ENCODE measurements at places on chromosomes 5 and 9. TPM values are rescaled to one million over a fixed set of nuclear protein-coding genes. Genes with fewer than 3 reads are reported as not detected.
A peak's percentile ranks its signal among the peaks of the same experiment; 100 is the strongest.

GRCh38 chr9:36399980-36400331 lies at the start of gene RNF38:
Gene RNF38, minus strand, starts transcription at chr9:36400269. Its CDS starts 161 bp downstream, at chr9:36400108.
- H3K27ac ChIP-seq = peak within 1 kb of the TSS; percentile 94
- peak within 1 kb of the TSS; percentile 77 for H3K4me3 ChIP-seq
- H3K27me3 ChIP-seq = no peaks in the 10 kb centered on the region

Gene ZNF879
- total RNA-seq = 19.3 TPM

DNA sequence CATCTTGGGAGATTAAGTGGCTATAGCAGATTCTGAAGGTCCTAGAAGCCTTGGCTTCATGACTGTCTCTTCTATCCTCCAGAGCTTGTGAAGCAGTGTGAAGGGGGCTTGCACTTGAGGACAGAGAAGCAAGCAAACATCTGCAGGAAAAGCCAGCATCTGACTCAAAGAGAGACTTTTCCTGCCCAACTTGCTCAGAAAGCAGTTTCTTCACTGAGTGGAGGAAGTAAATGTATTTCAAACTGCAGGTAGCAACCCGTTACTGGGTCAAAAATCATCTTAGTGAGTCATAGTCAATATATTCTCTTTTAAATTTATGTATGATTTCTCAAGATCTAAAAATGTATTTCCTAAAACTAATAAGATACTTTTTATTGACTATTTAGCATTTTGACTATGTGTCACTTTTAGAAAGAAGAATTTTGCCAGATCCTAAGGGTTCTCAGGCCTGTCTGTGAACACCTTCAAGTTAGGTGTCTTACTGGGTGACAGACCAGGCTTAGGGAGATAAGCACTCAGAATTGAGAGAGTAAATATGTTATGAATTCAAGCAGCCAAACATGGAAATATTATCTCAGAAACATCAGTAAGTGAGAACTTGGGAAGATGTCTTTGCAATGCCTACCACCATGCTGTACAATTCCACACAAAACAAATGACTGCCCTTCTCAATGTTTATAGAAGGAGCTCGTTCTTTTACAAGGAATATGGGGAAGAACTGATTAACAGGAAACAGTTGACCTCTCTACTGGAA lies 72.6 kb upstream of the DMAC1 start:
- no peak overlapping the region for H3K27ac ChIP-seq
- H3K4me1 ChIP-seq = no peaks in the 10 kb centered on the region
- DNase-seq = no peak
- H3K36me3 ChIP-seq = no peaks in the 10 kb centered on the region

DNA sequence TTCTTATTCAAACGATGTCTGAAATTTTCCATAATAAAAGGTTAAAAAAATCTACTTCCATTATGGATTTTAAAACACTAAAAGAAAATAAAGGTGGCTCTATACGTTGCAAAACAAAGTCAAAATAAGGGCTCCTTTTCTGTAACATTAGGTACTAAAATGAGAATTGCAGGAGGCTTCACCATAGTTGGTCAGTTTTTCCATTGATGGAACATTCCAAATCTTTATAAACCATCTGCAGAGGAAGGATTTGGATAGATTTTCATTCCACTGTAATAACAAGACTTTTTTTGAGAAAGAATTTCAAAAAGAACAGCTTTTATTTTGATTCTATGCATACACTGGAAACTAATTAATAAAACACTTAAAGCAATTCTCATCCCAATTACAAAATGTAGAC lies 145.6 kb downstream of the LURAP1L start:
- no peaks in the 10 kb centered on the region for H3K36me3 ChIP-seq
- H3K4me3 ChIP-seq = no peak overlapping the region
- no peak for DNase-seq
- H3K27ac ChIP-seq = no peak overlapping the region
- no peaks in the 10 kb centered on the region for H3K27me3 ChIP-seq

GRCh38 chr5:65695896-65696295 lies 26.0 kb downstream of the SGTB start:
- no peaks in the 10 kb centered on the region for H3K27me3 ChIP-seq
- no peak for DNase-seq
- H3K36me3 ChIP-seq = peaks cover 61% of the 10 kb centered on the region

- H3K36me3 ChIP-seq = no peaks in the 10 kb centered on the region
- no peaks in the 10 kb centered on the region for H3K27me3 ChIP-seq
- H3K27ac ChIP-seq = no peak overlapping the region
- H3K4me3 ChIP-seq = no peak overlapping the region
Measured at GRCh38 chr9:136754626-136755301, 3.3 kb downstream of the LCN8 start.

DNA sequence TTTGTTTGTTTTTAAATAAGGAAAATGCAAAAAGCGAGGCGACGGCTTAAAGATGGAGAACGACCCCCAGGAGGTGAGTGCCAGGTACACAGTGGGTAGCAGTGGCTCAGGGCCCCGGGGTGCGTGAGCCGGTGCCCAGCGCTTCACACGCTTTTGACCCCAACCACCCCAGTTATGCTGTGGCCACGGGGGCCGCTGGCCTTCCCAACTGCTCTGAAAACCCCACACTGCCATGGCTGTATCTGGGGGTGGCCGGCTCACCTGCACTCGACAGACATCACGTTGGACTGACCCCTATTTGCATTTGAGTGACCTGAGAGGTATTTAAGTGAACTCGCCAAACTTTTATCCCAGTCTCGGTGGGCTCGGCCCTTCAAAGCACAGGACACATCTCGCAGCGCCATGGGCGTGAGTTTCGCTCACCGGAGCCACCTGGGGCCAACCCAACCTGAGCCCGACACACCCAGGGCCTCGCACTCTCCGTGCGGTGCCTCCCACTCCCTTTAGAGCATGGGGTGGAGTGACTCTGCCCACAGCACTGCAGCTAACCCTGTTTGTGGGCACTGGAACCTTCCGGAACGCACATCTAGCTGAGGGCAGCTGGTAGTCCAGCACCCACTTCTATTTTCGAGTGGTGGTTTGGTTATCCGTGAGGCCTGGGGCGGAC lies 13.7 kb upstream of the AJM1 start:
- H3K4me3 ChIP-seq = no peak overlapping the region
- H3K27ac ChIP-seq = no peak overlapping the region
- H3K4me1 ChIP-seq = no peaks in the 10 kb centered on the region
- H3K36me3 ChIP-seq = peaks cover 7% of the 10 kb centered on the region

DNA sequence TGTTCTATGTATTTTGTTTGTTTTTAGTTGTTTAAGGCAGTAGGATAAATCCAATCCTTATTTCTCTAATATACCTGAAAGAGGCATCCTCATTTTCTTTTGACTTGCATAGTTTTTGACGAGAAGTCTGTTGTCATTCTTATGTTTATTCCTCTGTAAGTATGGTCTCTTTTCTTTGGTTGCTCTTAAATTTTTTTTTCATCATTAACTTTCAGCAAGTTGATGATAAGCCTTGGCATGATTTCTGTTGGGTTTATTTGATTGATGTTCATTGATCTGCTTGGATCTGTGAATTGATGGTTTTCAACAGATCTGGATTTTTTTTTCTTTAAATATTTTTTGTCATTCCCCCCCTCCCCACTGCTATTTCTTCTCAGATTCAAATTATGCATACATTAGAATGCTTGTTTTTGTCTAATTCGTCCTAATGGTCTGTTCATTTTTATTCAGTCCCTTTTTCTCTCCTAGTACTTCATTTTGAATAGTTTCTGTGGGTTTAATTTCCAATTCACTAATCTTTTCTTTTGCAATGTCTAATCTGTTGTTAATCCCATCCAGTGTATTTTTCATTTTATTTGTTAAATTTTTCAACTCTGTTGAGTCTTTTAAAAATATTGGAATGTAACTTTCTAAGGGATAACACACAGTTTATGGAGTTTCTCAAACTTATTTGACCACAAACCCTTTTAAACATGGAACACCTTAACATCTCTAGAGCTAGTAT lies 495.9 kb downstream of the CSNK1G3 start:
- no peak overlapping the region for H3K27ac ChIP-seq
- no peaks in the 10 kb centered on the region for H3K36me3 ChIP-seq
- H3K27me3 ChIP-seq = no peaks in the 10 kb centered on the region
- no peak for DNase-seq
- H3K4me1 ChIP-seq = no peaks in the 10 kb centered on the region
- no peak overlapping the region for H3K4me3 ChIP-seq

All from naive thymus-derived CD4-positive, alpha-beta T cell (primary cell).